ENCODE measurements at places on chromosomes 13 and 19.

- DNase-seq: no peak
These were observed 12.1 kb downstream of the LONP1 start for GRCh38 chr19:5707576-5708575.

- no peak for DNase-seq
These were observed 11.1 kb downstream of the PDE4A start for GRCh38 chr19:10431254-10431942.

DNA sequence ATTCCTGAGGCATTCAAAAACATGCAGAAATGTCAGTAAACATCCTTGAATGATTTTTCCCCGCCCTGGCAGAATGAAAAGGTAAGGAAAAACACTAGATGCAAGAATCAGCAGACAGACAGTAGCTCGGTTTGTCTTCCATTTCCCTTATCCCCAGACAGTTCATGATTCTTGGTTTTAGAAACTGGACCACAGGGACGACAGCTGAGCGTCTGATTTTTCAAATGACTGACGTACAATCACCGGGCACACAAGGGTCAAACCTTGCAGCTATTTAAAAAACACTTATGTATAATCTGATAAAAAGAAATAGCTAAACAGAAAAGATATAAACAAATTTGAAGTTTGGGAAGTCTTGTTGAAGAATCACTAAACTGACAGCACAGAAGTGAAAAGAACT, 47.1 kb downstream of the DCLK1 start:
- no peak for DNase-seq

DNA sequence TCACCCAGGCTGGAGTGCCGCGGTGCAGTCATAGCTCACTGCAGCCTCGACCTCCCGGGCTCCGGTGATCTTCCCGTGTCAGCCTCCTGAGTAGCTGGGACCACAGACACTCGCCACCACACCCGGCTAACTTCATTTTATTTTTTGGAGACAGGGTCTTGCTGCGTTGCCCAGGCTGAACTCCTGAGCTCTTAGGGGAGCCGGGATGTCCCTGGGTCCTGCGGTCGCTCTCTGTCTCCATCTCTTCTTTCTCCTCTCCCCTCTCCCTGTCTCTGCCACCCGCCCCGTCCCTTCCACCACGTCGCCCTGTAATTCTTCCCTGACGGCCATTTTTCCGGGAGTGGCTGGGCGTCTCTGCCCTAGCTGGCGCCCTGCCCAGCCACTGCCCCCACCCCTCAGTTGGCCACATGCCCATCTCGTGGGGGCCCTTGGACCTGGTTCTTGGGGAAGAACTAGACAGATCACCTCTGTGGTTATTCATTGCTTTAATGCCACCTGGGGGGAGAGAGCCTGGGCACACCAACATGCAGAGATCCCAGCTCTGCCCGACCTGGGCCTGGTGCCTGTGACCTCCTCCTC, 18.9 kb downstream of the ARID3A start:
- no peak for DNase-seq

DNA sequence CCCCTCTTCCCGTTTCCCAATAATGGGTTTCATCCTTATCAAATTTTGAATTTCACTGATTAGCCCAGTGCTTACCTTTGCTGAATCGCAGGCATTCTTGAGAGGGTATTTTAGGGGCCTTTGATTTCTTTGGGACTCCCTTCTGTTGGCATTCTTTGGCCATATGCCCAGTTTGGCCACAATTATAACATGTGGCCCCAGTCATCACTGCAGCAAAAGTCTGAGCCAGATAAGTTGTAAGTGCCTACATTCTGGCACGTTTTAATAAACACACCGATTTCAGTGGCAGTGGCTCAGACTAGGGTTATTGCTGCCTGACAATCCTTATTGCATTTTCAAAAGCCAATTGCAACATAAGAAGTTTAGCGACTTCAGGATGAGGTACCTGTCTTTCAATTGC, 41.4 kb downstream of the ZNF726 start:
- no peak for DNase-seq

DNA sequence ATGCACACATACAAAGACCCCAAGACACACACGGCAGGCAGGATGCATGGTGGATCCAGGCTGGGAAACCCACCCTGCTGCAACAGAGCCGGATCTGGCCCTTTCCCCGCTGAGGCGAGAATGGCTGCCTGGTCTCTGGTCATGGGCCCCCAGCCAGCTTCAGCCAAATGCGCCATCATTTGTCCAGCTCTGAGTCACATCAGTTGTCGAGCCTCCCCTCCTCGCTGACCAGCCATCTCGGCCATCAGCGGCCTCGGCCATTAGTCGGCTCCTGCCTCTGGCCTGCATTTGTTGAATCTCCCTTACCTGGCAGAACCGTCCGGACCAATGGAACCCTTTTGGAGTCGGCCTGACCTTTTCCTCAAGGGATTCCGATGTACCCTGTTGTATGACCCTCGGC, 38.5 kb upstream of the POU2F2 start:
- DNase-seq: no peak
